GM23338 (cell line): ENCODE measurements at places on chromosomes 6 and 20. TPM values are rescaled to one million over a fixed set of nuclear protein-coding genes. Genes with fewer than 3 reads are reported as not detected.

- H3K27me3 ChIP-seq = no peaks in the 10 kb centered on the region
- H3K27ac ChIP-seq = no peak overlapping the region
- no peaks in the 10 kb centered on the region for H3K36me3 ChIP-seq
- DNase-seq = no peak
- H3K4me3 ChIP-seq = no peak overlapping the region
Measured at GRCh38 chr6:147099974-147100373, 104.2 kb upstream of the STXBP5 start.

DNA sequence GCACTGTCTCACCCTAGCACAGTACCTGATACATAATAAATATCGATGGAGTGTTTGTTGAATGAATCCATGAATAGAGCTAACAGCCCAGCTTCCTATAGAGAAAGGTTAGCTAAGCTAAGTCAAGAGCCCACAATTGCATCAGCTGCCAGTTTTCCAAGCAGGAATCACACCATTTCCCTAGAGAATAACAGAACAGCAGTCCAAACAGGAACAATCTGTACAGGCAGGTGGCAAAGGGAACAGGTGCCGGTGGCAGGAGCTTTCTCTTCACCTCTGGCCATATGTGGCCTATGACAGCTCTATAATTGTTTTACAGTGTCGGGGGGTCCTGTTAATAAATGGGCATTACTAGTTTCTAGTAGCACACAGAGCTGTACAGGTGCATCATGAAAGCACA lies 38.8 kb downstream of the ISM1 start:
- no peak for DNase-seq
- no peaks in the 10 kb centered on the region for H3K27me3 ChIP-seq
- H3K36me3 ChIP-seq = no peaks in the 10 kb centered on the region

RIPOR2 gene
- 22.5 TPM in 2 replicates for total RNA-seq

GRCh38 chr6:14290041-14290771 lies 172.6 kb downstream of the CD83 start:
- peaks cover 27% of the 10 kb centered on the region for H3K4me1 ChIP-seq
- H3K27ac ChIP-seq = no peak overlapping the region
- no peak overlapping the region for H3K4me3 ChIP-seq
- no peaks in the 10 kb centered on the region for H3K27me3 ChIP-seq
- DNase-seq = no peak

KIAA0408 gene
- 4.0 and 7.6 TPM in 2 replicates for total RNA-seq

- no peaks in the 10 kb centered on the region for H3K27me3 ChIP-seq
- no peak overlapping the region for H3K4me3 ChIP-seq
- H3K27ac ChIP-seq = no peak overlapping the region
- DNase-seq = no peak
- no peaks in the 10 kb centered on the region for H3K36me3 ChIP-seq
Measured at GRCh38 chr20:7248281-7249201, 481.1 kb downstream of the BMP2 start.

ZC2HC1B gene
- not detected in 2 replicates for total RNA-seq

LHFPL5 gene
- not detected in 2 replicates for total RNA-seq

PRDM13 gene
- total RNA-seq = 0.10 and 0.27 TPM in 2 replicates

- H3K27me3 ChIP-seq = no peaks in the 10 kb centered on the region
- H3K27ac ChIP-seq = no peak overlapping the region
- no peaks in the 10 kb centered on the region for H3K4me1 ChIP-seq
Measured at GRCh38 chr20:40323361-40323794, 365.7 kb downstream of the MAFB start.

DNA sequence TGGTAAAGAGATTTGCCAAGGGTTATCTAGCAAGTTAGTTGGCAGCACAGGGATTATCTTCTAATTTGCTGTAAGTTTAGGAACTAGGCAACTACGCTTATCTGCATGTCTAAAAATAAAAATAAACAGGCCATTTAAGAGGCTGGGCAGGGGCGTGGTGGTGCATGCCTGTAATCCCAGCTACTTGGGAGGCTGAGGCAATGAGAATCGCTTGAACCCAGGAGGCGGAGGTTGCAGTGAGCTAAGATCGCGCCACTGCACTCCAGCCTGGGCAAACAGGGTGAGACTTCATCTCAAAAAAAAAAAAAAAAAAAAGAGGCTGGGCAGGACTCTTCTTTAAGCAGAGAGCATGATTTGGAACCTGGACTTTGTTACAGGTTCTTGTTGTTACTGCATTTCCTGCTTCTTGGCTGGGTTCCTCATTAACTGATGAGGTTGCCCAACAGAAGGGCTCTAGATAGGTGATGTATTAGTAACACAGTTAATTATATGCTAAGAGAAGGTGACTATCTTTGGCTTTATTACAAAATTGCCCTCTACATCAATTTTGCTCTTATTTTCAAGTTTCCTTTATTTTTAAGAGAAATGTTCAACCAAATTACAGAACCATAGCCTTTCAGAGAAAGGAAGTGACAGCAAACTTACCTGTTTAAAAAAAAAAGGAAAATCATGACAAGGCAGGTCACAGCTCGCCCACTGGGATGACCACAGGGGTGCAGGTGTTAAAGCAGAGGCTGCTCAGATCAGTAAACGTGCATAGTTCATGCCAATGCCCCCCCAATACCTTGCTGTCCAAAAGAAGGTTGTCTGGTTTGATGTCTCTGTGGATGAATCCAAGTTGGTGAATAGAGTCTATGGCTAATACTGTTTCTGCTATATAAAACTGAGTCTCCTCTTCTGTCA lies 32.5 kb downstream of the STK38 start:
- H3K4me3 ChIP-seq = no peak overlapping the region
- H3K4me1 ChIP-seq = no peaks in the 10 kb centered on the region
- peaks cover 19% of the 10 kb centered on the region for H3K36me3 ChIP-seq
- DNase-seq = no peak

HSPA1B gene
- total RNA-seq = 102 and 113 TPM in 2 replicates

NKX2-2 gene
- not detected in 2 replicates for total RNA-seq

PPIL6 gene
- total RNA-seq = 1.5 and 1.7 TPM in 2 replicates

SAMD10 gene
- total RNA-seq = 2.8 and 7.3 TPM in 2 replicates

DNA sequence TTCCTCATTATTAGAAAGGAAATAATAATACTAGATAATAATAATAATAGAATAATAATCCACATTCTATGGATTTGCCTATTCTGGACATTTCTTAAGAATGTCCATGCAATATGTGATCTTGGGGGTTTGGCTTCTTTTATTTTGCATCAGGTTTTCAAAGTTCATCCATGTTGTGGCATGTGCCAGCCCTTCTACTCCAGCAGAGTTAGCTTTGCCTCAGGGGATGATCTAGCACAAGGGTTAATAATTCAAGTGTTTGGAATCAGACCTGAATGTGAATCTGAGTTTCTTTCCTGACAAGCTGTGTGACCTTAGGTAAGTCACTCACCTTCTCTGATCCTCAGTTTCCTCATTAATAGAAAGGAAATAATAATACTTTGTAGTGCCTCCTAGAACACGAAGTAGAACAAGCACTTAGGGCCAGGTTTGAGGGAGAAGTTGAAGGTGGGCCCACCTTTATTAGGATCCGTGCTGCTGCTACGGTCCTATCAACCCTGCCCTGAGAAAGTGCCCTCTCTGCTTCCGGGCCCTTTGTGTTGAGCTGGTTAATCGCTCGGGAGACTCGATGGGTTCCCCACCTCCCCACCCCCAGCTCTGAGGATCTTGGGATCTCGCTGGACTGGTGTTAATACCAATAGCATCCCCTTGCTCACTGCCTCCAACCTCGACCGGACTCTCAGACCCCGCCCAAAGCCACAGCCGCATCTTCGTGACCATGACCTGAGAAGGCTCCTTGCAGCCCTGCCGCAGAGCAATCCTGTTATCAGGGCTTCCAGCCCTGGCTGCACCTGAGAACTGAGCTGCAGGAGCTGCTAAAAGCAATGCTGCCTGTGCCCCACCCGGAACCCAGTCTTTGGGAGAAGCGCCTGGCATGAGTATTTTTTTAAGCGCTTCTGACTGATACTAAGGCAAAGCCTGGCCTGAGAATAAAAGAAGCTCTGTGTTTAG lies 26.9 kb downstream of the RBM38 start:
- no peaks in the 10 kb centered on the region for H3K4me1 ChIP-seq
- no peak overlapping the region for H3K27ac ChIP-seq
- DNase-seq = no peak
- H3K4me3 ChIP-seq = no peak overlapping the region

DNA sequence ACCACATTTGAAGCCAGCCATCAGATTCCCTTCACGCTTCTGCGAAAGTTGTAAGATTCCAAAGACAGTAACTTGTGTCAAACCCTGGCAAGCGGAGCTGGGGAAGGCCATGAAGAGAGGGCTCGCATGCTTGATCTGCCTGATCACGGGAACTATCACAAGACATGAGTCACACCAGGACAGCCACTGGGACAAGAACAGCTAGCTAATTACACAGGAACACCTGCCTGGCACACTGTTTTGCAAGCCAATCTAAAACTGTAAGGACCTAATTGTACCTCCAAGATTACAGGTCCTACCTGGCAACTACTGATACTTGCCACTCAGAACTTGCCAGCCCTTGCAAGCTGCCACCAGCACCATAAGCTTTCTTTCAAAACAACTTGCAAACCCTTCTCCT lies 289.3 kb downstream of the KIF16B start:
- H3K4me3 ChIP-seq = no peak overlapping the region
- H3K36me3 ChIP-seq = no peaks in the 10 kb centered on the region
- H3K4me1 ChIP-seq = no peaks in the 10 kb centered on the region
- no peaks in the 10 kb centered on the region for H3K27me3 ChIP-seq

DNA sequence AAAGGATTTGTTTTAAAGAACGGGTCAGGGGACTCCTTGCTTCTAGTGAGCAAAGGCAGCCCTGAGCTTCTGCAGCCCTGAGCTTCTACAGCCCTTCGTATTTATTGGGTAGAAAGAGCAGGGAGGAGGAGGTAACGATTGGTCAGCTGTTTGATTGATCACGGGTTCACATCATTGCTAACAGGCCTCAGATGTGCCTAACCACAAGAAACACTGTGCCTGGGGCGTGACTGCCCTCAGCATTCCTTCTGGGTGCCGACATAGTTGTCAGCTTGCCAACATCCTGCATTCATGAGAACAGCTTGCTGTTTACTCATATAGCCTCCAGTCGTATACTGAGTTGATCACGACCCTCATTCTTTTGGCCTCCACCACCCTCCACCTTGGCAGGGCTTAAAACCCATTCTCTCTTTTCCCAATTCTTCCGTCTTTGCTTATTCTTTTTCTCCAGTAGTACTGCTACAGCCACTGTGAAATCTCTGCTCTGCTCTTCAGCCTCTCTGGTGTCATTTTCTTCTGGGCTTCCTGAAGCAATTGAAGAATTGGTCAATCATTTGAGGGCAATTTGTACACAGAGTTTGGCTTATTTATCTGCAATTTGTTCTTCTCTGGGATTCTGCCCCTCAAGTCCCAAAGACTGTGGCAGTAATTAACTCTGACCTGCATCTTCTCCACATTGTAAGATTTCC lies 25.4 kb upstream of the NOP56 start:
- H3K27me3 ChIP-seq = no peaks in the 10 kb centered on the region
- H3K27ac ChIP-seq = no peak overlapping the region
- no peaks in the 10 kb centered on the region for H3K36me3 ChIP-seq
- peak; percentile 22 for DNase-seq
- no peaks in the 10 kb centered on the region for H3K4me1 ChIP-seq

TBC1D32 gene
- total RNA-seq = 10.4 and 16.1 TPM in 2 replicates

GRCh38 chr6:116200619-116201249 lies 53.1 kb downstream of the TSPYL4 start:
- no peak overlapping the region for H3K4me3 ChIP-seq
- DNase-seq = no peak
- H3K27me3 ChIP-seq = no peaks in the 10 kb centered on the region
- no peaks in the 10 kb centered on the region for H3K4me1 ChIP-seq
- no peaks in the 10 kb centered on the region for H3K36me3 ChIP-seq

TRIM10 gene
- 0.31 TPM in 1 of 2 replicates, not detected in the other for total RNA-seq

PPP1R16B gene
- 11.5 and 12.0 TPM in 2 replicates for total RNA-seq

KCNG1 gene
- total RNA-seq = 26.3 and 31.0 TPM in 2 replicates
